ENCODE measurements at places on chromosomes 7 and 10. TPM values are rescaled to one million over a fixed set of nuclear protein-coding genes. Genes with fewer than 3 reads are reported as not detected.

The LIPK gene
- total RNA-seq, result not detected

The NDUFB2 gene
- 106 TPM for total RNA-seq

The YWHAG gene
- total RNA-seq, result 121 TPM

The ENO4 gene
- total RNA-seq, result 0.51 TPM

The MOGAT3 gene
- total RNA-seq, result not detected

The ANAPC16 gene
- total RNA-seq, result 70.7 TPM

The COX15 gene
- total RNA-seq, result 27.2 TPM

GRCh38 chr10:86545101-86545500 lies 23.5 kb upstream of the WAPL start:
- no peak overlapping the region for H3K27ac ChIP-seq
- DNase-seq, result no peak
- no peaks in the 10 kb centered on the region for H3K36me3 ChIP-seq
- no peaks in the 10 kb centered on the region for H3K27me3 ChIP-seq
- no peaks in the 10 kb centered on the region for H3K4me1 ChIP-seq

DNA sequence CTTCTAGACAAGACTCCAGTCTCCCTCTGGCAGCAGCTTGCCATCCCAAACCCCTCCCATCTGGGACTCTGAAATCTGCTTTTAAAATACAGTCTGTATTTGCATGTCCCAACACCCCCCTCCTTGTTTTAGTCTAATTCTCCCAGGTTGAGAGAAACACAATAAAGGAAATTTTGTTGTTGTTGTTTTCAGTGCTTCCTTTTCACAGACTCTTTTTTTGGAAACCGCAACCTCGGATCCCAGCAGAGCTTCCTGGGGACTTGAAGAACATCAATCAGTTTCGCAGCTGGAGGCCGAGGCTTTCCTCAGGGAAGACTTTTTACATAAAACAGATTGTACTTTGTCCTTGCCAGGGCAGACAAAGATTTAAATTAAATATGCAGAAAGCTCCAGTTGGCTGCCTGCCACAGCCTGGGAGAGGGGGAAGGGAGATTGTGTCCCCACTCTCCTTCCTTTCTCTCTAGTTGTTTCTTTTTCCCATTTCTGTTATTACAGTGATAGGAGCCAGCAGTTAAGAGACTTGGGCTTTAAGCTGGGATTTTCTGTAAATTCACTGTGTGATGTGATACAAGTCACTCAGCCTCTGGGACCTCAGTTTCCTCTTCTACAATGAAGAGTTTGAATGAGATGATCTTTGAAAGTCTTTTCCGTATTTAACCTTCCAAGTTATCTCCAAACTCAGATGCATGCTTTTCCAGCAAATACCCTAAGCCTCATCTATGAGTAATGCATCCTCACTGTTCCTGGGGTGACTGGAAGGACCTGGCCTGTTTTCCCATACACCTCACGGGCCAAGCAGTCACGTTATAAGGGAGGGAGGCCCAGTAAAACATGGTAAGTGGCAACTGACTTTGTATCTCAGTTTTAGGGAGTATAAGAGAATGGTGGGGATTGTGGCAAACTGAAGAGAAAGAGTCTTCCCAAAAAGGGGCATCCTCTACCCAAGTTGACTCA lies 192.3 kb downstream of the REEP3 start:
- H3K4me3 ChIP-seq, result no peak overlapping the region
- H3K27ac ChIP-seq, result peak overlapping the region; percentile 2
- peak; percentile 64 for DNase-seq
- no peaks in the 10 kb centered on the region for H3K36me3 ChIP-seq
- H3K27me3 ChIP-seq, result no peaks in the 10 kb centered on the region

- DNase-seq, result no peak
- no peaks in the 10 kb centered on the region for H3K27me3 ChIP-seq
- H3K36me3 ChIP-seq, result no peaks in the 10 kb centered on the region
- no peak overlapping the region for H3K27ac ChIP-seq
These were observed 28.5 kb downstream of the PIK3CG start for GRCh38 chr7:106893591-106893990.

- no peaks in the 10 kb centered on the region for H3K27me3 ChIP-seq
- no peak overlapping the region for H3K4me3 ChIP-seq
- H3K36me3 ChIP-seq, result no peaks in the 10 kb centered on the region
- no peaks in the 10 kb centered on the region for H3K4me1 ChIP-seq
- DNase-seq, result no peak
These were observed 1106.8 kb upstream of the LRRTM3 start for GRCh38 chr10:65818990-65819389.

DNA sequence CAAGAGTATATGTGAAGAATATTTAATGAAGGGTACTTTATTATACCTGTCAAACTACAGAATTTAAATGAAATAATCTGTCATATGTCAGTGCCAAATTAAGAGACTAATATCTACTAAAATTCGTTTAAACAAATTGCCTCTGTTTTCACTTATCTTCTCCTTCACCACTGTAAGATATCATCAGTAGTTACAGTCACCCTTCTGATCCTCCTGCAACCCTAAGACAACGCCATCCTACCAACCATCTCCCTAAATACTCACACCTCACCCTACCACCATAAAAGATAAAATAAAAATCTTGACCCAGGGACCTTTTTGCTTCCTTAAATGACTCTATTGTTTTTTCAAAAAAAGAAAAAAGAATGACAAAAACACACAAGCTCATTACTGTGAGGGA lies 20.8 kb downstream of the EZH2 start:
- H3K4me1 ChIP-seq, result no peaks in the 10 kb centered on the region
- H3K36me3 ChIP-seq, result no peaks in the 10 kb centered on the region
- H3K27me3 ChIP-seq, result no peaks in the 10 kb centered on the region
- H3K27ac ChIP-seq, result no peak overlapping the region
- DNase-seq, result no peak

GRCh38 chr10:106661767-106662140 lies 502.8 kb downstream of the SORCS1 start:
- no peaks in the 10 kb centered on the region for H3K4me1 ChIP-seq
- no peaks in the 10 kb centered on the region for H3K27me3 ChIP-seq
- no peak overlapping the region for H3K27ac ChIP-seq
- DNase-seq, result no peak

DNA sequence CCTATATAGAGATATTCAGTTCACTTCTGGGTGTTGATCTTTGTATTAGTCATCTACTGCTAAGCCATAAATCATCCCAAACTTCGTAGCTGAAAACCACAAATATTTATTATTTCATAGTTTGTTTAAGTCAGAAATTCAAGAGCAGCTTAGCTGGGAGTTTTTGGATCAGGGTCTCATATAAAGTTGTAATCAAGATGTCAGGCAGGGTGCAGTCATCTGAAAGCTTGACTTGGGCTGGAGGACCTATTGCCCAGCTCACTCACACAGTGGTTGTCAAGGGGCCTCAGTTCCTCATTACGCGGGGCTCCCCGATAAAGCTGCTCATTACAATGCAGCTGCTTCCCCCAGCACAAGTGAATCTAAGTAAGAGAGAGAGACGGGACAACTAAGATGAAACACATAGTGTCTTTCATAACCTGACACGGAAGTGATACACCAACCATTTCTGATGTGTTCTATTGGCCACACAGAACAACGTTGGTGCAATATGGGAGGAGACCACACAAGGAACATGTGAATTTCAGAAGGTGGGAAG lies 15.7 kb downstream of the PPP1R3C start:
- H3K4me3 ChIP-seq, result no peak overlapping the region
- no peaks in the 10 kb centered on the region for H3K27me3 ChIP-seq
- no peak for DNase-seq
- peaks cover 3% of the 10 kb centered on the region for H3K4me1 ChIP-seq
- H3K27ac ChIP-seq, result no peak overlapping the region

- no peaks in the 10 kb centered on the region for H3K4me1 ChIP-seq
- no peak for DNase-seq
- H3K27me3 ChIP-seq, result no peaks in the 10 kb centered on the region
- H3K27ac ChIP-seq, result no peak overlapping the region
- no peak overlapping the region for H3K4me3 ChIP-seq
These were observed 626.5 kb upstream of the AUTS2 start for GRCh38 chr7:68971634-68972340.

DNA sequence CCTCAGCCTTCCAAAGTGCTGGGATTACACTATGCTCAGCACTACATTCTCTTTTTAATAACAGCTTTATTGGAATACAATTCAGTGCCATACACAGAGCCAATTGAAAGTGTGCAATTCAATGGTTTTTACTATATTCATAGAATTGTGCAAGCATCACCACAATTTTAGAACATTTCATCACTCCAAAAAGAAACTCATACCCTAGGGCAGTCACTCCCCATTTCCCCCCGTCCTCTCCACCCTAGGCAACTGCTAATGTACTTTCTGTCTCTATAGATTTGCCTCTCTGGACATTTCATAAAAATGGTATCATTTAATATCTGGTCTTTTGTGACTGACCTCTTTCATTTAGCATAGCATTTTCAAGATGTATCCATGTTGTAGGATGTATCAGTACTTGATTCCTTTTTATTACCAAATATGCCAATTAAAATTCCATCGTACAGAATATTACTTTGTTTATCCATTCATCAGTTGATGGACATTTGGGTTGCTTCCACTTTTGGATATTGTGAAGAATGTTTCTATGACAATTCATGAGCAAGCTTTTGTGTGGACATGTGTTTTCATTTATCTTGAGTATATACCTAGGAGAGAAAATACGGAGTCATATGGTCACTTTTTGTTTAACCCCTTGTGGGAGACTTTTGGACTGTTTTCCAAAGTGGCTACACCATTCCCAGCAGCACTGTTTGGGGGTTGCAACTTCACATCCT lies 6.3 kb upstream of the XPNPEP1 start:
- no peak overlapping the region for H3K27ac ChIP-seq
- H3K36me3 ChIP-seq, result no peaks in the 10 kb centered on the region
- no peaks in the 10 kb centered on the region for H3K27me3 ChIP-seq
- no peak for DNase-seq
- no peak overlapping the region for H3K4me3 ChIP-seq
- H3K4me1 ChIP-seq, result peaks cover 5% of the 10 kb centered on the region

- H3K4me3 ChIP-seq, result no peak overlapping the region
- H3K27me3 ChIP-seq, result no peaks in the 10 kb centered on the region
- no peaks in the 10 kb centered on the region for H3K4me1 ChIP-seq
- no peak overlapping the region for H3K27ac ChIP-seq
These were observed 170.8 kb downstream of the DNAJC1 start for GRCh38 chr10:21832821-21833130.

- H3K27me3 ChIP-seq, result no peaks in the 10 kb centered on the region
- H3K27ac ChIP-seq, result no peak overlapping the region
- no peaks in the 10 kb centered on the region for H3K4me1 ChIP-seq
- no peaks in the 10 kb centered on the region for H3K36me3 ChIP-seq
These were observed 126.7 kb upstream of the PRSS58 start for GRCh38 chr7:142384493-142384922.

GRCh38 chr7:46157404-46157803 lies 236.3 kb upstream of the IGFBP3 start:
- H3K4me1 ChIP-seq, result no peaks in the 10 kb centered on the region
- H3K27ac ChIP-seq, result no peak overlapping the region
- H3K4me3 ChIP-seq, result no peak overlapping the region
- no peak for DNase-seq

DNA sequence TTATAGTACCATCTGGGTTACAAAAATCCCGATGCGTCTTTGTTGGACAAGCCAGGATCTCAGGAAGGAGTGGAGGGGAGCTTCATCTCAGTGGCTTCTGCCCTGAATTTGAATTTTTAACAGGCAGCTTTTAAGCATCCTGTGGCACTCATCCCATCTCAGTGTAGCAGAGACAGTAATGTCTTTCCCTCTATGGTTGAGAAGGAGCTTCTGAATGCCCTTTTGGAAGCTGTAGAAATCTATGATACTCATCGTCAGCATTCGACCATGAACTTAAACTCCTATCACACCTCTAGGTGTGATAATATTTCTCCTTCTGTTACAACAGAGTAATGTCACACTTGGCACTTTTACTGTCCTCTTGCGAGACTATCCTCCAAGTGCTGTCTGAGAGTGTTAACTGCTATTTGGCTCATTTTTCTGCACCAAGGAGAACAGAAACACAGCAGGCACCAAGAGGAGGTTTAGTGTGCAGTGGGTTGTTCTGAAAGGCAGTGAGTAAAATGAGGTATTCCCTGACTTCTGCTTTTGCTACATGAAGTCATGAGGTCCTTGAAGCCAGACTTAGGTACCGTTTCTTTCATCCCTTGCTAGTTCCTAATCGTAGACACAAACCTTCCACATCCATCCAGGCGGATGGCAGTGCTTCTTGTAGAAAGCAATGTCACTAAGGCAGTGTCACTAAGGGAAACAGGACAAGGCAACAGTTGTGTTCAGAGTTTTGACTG lies 177.4 kb downstream of the CELF2 start:
- no peaks in the 10 kb centered on the region for H3K4me1 ChIP-seq
- no peaks in the 10 kb centered on the region for H3K27me3 ChIP-seq
- no peak for DNase-seq
- H3K36me3 ChIP-seq, result no peaks in the 10 kb centered on the region
- no peak overlapping the region for H3K27ac ChIP-seq

DNA sequence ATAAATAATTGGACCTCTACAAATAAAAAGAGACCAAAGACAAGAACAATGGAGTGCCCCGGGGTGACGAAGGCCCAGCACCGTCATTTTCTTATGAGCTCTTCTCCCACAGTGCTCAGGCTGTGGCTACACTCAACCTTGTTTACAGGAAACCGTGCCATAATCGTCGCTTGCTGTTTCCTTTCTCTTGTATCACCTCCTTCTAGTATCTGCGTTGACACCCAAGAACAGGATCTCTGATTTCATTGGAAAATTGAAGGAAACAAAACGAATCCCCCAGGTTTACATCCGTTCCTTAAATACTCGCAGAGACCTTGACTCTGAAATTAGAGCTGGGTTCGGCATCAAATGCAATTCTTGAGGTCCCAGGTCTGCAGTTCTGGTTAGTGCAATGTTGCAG lies 1.7 kb upstream of the IGFBP3 start:
- DNase-seq, result no peak
- H3K27me3 ChIP-seq, result no peaks in the 10 kb centered on the region
- H3K36me3 ChIP-seq, result no peaks in the 10 kb centered on the region
- H3K4me1 ChIP-seq, result no peaks in the 10 kb centered on the region

- H3K27ac ChIP-seq, result no peak overlapping the region
- no peaks in the 10 kb centered on the region for H3K36me3 ChIP-seq
- H3K27me3 ChIP-seq, result no peaks in the 10 kb centered on the region
- no peaks in the 10 kb centered on the region for H3K4me1 ChIP-seq
These were observed 117.0 kb upstream of the PTPRZ1 start for GRCh38 chr7:121755818-121756552.

GRCh38 chr10:62326176-62326575 lies 48.0 kb upstream of the ZNF365 start:
- H3K36me3 ChIP-seq, result no peaks in the 10 kb centered on the region
- no peak overlapping the region for H3K27ac ChIP-seq
- no peak for DNase-seq
- H3K4me1 ChIP-seq, result no peaks in the 10 kb centered on the region

- H3K4me1 ChIP-seq, result no peaks in the 10 kb centered on the region
- H3K27me3 ChIP-seq, result no peaks in the 10 kb centered on the region
- no peak overlapping the region for H3K4me3 ChIP-seq
- H3K36me3 ChIP-seq, result no peaks in the 10 kb centered on the region
These were observed 105.2 kb downstream of the DKK1 start for GRCh38 chr10:52419281-52419680.

GRCh38 chr7:51366930-51367613 lies 50.5 kb upstream of the COBL start:
- no peaks in the 10 kb centered on the region for H3K4me1 ChIP-seq
- DNase-seq, result no peak
- no peaks in the 10 kb centered on the region for H3K27me3 ChIP-seq
- H3K36me3 ChIP-seq, result no peaks in the 10 kb centered on the region

GRCh38 chr10:117615649-117616048 lies 73.1 kb downstream of the EMX2 start:
- H3K4me1 ChIP-seq, result no peaks in the 10 kb centered on the region
- H3K27me3 ChIP-seq, result no peaks in the 10 kb centered on the region
- H3K27ac ChIP-seq, result no peak overlapping the region
- DNase-seq, result no peak

Data from aorta (tissue), 5 donors.